NCI-H2081 treated with DMSO at 0.1 percent for 48 hours (cell line): ENCODE measurements at places on chromosomes 4 and X.

DNA sequence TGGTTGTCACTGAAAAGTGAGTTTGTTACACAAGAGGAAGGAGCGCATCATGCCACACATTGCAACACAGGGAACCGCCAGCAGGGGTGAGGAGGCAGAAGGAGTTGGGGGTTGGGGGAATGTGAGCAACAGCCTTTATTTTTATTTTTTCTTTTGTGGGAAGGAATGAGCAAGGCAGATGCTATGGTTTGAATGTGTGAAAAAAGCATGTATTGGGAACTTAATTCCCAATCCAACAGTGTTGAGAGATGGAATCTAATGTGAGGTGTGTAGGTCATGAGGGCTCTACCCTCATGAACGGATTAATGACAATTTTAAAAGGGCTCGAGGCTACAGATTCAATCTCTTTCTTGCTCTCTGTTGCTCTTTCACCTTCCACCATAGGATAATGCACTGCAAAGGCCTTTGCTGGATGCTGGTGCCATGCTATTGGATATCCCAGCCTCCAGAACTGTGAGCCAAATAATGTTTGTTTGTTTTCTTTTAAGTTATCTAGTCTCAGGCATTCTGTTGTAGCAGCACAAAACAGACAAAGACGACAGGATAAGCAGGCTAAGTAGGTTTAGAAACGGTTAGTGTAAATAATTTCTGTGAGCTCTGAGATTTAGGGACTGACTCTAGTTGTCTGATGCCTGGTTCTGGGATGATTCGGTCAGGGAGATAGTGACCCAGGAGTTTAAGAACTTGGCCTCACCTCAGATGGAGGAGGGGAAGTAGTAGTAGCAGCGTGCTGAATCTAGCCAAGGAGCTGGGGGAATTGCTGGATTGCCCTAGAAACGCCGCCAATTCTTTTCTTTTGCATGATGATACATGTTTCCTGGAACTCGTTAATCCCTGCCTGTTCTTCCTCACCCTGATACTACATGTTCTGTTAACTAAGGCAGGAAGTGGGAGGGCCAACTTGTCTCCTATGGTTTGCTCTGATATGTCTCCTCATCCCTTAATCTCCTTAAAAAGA is 156.6 kb upstream of the CTSO start:
- no peak for DNase-seq

- no peak for DNase-seq
Observed at GRCh38 chr4:75685546-75686189, 12.5 kb upstream of the G3BP2 start.

DNA sequence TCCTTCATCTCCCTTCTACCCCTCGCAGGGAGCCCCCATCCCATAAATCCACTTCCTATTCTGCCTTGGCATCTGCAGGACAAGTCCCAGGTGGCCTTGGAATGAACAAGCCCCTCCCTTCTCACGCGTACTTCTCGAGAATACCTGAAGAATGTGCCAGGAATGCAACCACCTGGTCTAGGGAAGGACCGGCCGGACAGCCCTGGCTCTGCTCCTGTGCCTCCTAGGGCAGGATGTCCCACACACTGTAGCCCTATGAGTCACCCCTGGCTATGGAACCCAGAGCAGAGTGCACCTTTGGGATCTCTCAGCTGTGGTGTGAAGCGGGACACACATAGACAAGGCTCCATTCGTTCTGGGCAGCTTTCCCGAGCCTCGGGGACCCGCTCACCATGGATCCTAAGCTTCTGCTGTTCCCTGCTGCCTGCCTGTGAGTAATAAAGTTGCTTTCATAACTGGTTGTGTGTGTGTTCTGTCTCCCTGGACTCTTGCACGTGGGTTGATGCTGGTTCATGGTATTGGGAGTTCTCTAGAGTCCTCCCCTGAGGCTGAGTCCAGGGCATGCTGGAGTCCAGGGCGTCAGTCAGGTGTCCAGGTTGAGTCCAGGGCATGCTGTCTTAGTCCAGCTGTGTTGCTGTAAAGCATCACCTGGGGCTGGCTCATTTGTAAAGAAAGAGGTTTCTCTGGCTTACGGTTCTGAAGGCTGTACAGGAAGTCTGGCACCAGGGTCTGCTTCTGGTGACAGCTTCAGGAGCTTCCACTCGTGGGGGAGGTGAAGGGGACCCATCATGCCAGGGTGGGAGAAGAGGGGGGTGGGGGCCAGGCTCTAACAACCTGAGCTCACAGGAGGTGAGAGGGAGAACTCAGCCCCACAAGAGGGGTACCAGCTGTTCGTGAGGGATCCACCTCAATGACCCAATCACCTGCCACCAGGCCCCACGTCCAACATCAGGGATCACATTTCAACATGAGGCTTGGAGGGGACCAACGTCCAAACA is 7.4 kb upstream of the PDE6B start:
- DNase-seq: no peak

GRCh38 chrX:130994671-130995070 is 63.5 kb upstream of the ARHGAP36 start:
- no peak for DNase-seq
